ENCODE measurements at places on chromosomes 4 and X.

DNA sequence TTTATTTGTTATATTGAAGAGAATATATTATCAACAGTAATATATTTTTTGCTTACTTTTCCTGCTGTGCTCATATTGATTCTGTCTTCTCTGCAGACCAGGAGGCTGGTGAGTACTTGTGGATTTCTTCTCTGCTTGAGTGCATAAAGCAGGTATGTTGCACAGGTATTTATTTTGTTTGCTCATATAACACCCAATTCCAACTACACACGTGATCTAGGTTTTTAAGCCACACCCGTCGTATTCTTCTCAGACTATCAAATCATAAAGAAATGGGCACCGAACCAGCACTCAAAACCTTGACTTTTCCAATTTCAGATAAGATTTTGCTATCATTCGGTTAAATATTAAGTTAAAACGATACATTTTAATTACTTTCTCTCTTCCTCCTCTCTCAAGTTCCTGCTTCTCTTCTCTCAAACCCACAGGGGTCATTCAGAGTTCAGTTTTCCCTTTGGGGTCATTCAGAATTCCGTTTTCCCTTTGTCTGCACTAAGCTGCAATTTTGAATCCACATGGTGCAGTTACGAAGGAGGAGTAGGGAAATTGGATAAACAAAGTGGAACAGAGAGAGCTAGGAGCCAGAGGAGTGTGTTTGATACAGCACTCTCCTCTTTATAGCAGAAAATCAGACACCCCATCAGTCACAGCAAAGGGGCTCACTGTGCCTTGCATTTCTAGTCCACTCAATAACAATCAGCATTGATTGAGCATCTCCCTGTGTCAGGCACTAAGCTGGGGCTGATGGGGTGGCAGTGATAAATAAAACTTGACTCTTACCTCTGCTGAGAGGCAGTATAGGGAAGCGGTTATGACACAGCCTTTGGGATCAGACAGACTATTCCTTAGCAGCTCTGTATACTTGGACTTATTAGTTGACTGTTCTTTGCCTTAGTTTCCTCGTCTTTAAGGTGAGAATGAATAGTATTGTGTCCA is at the start of gene ADH1C:
ADH1C (minus strand) TSS at position 145 of the 936 bp plus-strand sequence; CDS start at position 74, 71 bp downstream.
- DNase-seq, result no peak

- no peak for DNase-seq
Observed at GRCh38 chr4:110163327-110164069, 34.9 kb downstream of the ELOVL6 start.

DNA sequence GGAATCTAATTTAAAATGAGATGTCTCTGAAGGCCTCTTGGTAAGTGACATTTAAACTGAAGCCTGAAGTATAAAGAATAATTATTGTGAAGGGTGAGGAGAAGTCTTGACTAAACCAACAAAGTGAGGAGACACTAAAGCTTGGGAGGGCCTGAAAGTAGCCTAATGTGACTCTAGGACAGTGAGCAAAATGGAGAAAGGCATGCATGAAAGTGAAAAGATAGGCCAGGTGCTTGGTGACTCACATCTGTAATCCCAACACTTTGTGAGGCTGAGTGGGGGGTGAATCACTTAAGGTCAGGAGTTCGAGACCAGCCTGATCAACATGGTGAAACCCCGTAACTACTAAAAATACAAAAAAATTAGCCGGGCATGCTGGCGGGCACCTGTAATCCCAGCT is 46.9 kb upstream of the SMARCAD1 start:
- DNase-seq, result no peak

DNA sequence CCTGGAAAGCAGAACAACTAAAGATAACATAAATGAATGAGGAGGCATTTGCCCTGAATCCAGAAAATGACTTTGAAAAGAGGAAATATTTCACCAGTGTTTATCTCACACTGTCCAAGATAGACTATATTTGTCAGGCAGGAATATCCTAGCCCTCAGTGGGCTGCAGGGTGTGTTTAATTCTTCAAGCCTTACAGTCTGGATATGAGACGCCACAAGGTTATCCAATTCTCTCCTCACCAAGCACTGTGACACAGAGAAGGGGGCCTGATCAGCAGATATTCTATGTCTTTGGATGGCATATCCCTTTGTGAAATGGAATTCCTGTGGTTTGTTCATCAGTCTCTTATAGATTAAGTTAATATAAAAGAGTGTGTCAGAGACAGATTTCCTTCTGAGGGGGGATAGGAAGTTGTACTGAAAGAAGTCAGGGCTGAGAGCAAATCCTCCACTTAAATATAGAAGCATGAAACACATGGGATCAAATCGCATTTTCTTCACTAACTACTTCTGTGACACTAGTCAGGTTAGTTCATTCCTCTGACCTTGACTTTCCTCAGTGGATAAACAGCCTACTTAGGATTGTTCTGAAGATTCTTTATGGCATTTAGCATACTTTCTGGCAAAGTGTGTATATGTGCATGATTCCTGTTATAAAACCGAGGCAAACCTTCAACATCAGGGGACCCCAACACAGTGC is 6.8 kb upstream of the G3BP2 start:
- no peak for DNase-seq

DNA sequence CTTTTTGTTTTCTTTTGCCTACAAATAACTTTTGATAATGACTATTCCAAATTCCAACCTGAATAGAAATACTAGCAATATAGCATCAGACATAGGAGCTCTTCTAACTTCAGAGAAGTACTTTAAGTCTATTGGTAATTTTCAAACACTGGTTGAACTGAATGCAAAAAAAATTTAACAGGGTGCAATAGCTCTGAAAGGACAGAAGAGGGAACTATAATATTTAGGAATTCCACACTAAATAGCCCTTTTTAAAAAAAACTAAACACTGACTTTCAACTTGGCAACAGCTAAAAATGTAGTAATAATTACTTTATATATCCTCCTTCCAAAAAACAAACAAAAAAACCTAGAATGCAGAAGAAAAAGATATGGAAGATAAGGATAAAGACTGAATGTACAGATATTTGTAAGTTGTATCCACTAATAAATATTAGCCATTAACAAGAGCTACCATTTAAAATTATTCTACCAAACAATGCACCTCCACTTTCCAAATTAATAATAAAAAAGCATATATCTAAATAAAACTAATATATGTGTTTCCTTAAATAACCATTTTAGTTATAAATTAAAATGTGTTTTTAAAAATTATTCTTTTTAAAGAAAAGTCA is 81.4 kb downstream of the FBXW7 start:
- DNase-seq, result peak; percentile 19

GRCh38 chr4:76716020-76716419 is 181.9 kb downstream of the SOWAHB start:
- DNase-seq, result no peak

Measured in GM13977 (cell line).